ENCODE measurements at places on chromosomes 4 and X. TPM values are rescaled to one million over a fixed set of nuclear protein-coding genes. Genes with fewer than 3 reads are reported as not detected.
A peak's percentile ranks its signal among the peaks of the same experiment; 100 is the strongest.

GRCh38 chr4:174420316-174420715 lies 102.0 kb downstream of the HPGD start:
- no peak for DNase-seq

DNA sequence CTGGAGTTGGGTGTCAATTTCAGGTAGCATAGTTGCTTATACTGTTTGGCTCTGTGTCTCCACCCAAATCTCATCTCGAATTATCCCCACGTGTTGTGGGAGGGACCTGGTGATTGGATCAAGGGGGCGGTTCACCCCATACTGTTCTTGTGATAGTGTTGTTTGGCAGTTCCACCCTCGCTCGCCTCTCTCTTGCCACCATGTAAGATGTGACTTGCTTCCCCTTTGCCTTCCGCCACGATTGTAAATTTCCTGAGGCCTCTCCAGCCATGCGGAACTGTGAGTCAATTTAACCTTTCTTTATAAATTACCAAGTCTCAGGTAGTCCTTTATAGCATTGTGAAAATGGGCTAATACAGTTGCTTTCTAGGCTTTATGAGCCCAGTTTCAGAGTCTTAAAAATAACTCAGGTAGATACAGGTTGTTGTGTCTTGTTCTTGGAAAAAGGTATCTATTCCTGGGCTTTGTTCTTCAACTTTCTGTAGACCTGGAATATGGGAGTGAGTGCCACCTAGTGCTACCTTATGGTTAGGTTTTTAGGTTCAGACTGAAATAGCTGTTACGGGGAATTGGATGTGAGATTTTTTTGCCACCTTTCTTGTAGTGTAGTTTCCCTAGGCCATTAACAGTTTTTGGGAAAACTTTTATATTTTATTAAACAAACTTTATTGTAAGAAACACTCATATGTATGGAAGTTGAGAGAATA lies 15.6 kb downstream of the PGK1 start:
- DNase-seq: no peak

DNA sequence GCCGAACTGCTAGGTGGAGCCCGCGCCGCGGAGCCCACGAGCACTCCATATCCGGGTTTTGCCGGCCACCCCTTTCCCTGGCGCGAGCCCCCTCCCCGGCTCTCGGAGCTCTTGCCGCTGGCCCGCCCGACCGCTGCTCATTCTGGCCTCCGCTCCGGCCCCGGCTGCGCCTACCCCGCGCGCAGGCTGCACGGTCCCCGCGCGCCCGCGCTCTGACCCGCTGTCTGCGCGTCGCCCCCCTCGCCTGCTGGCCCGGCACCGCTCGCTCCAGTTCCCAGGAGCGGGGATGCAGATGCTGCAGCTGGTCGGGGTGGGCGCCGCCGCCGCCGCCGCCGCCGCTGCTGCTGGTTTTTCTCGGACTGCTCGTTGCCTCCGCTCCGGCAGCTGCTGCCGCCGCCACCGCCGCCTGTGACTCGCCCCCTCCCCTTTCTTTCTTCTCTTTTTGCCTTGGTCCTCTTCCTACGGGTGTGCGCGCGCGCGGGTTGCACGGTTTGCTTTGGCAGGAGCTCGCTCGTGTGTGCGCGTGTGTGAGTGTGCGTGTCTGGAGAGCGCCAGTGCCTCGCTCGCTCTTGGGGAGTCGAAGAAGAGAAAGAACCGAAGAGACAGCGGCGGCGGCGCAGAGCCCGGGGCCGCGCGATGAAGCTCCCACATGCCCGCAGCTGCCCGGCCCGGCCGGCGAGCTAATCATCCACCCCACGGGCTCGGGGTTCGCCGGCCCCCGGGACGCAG lies at the start of gene ADGRL3:
ADGRL3 (plus strand) TSS at position 140 of the 729 bp plus-strand sequence.
- DNase-seq: peak; percentile 55

The BGN gene
- polyA plus RNA-seq: 217 TPM

The TMPRSS11E gene
- polyA plus RNA-seq: 0.21 TPM

The ODAPH gene
- polyA plus RNA-seq: 0.19 TPM

The BANK1 gene
- polyA plus RNA-seq: 3.6 TPM

The TLR10 gene
- 0.26 TPM for polyA plus RNA-seq

Measured in right renal pelvis (tissue), 4 donors.